ENCODE measurements at places on chromosomes 1 and 21. TPM values are rescaled to one million over a fixed set of nuclear protein-coding genes. Genes with fewer than 3 reads are reported as not detected.
A peak's percentile ranks its signal among the peaks of the same experiment; 100 is the strongest.

The KRTAP6-1 gene
- total RNA-seq = not detected

The KCNE1 gene
- not detected for total RNA-seq

The KIF17 gene
- not detected for total RNA-seq

The CEP170 gene
- total RNA-seq = 45.7 TPM

The OLFML2B gene
- not detected for total RNA-seq

The SPATA45 gene
- not detected for total RNA-seq

The GPR52 gene
- 0.97 TPM for total RNA-seq

The GPATCH4 gene
- 50.7 TPM for total RNA-seq

DNA sequence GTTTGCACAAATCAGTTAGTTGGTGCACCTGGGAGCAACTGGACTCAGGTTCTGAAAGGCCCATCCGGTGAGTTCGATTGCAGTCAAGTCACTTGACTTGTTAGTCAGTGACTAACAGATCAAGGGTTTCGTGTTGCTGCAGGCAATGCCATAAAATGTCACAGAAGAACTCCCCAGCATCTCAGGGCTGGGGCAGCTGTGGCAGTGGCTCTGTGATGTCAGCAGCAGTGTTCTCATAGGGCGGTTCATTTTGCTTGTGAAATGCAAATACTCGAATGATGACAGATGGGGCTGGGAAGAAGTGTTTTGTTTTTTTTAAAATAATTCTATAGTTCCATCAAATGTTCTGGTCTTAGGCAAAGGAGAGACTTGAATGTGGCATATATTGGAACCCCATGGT is 287.8 kb downstream of the LMX1A start:
- H3K36me3 ChIP-seq = no peaks in the 10 kb centered on the region
- H3K4me1 ChIP-seq = no peaks in the 10 kb centered on the region
- no peak for DNase-seq
- H3K4me3 ChIP-seq = no peak overlapping the region

- H3K27me3 ChIP-seq = peaks cover 2% of the 10 kb centered on the region
- no peak overlapping the region for H3K4me3 ChIP-seq
- H3K27ac ChIP-seq = no peak overlapping the region
- H3K4me1 ChIP-seq = no peaks in the 10 kb centered on the region
Measured at GRCh38 chr21:36489776-36490165, 9.8 kb upstream of the CLDN14 start.

- no peaks in the 10 kb centered on the region for H3K4me1 ChIP-seq
- H3K27ac ChIP-seq = no peak overlapping the region
- H3K4me3 ChIP-seq = no peak overlapping the region
- no peak for DNase-seq
- H3K27me3 ChIP-seq = no peaks in the 10 kb centered on the region
Measured at GRCh38 chr1:85936470-85936869, 220.1 kb downstream of the COL24A1 start.

- peak overlapping the region; percentile 80 for H3K27ac ChIP-seq
- no peaks in the 10 kb centered on the region for H3K36me3 ChIP-seq
- H3K4me1 ChIP-seq = peaks cover 22% of the 10 kb centered on the region
- DNase-seq = peak; percentile 49
- no peaks in the 10 kb centered on the region for H3K27me3 ChIP-seq
Measured at GRCh38 chr1:26820784-26821269, 5.7 kb upstream of the ZDHHC18 start.

GRCh38 chr1:231800108-231800507 is 173.5 kb downstream of the DISC1 start:
- no peaks in the 10 kb centered on the region for H3K4me1 ChIP-seq
- no peak overlapping the region for H3K4me3 ChIP-seq
- DNase-seq = no peak
- H3K27ac ChIP-seq = no peak overlapping the region
- H3K27me3 ChIP-seq = no peaks in the 10 kb centered on the region

- H3K4me3 ChIP-seq = no peak overlapping the region
- H3K4me1 ChIP-seq = peaks cover 5% of the 10 kb centered on the region
- H3K27me3 ChIP-seq = peaks cover 27% of the 10 kb centered on the region
- no peak for DNase-seq
- no peaks in the 10 kb centered on the region for H3K36me3 ChIP-seq
- H3K27ac ChIP-seq = no peak overlapping the region
Measured at GRCh38 chr1:94039871-94040569, 80.9 kb downstream of the ABCA4 start.

DNA sequence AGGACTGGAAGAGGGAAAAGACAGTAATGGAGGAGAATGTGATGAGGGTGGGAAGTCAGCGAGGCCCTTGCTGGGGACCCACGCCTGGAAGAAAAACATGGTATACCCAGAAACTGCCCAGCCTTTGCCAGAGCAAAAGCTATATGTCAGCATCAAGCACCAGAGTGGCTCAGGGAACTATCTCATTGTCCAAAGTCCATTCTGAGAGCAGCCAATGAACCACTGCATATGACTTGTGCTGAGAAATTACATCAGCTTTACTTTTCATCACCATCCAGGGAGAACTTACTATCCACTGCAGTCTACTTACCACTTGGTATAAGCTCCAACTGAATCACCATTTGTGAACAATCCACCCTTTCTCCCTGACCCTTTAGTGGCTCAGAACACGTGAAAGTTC is 148.1 kb downstream of the TTLL7 start:
- no peak overlapping the region for H3K4me3 ChIP-seq
- no peak for DNase-seq
- no peak overlapping the region for H3K27ac ChIP-seq
- H3K27me3 ChIP-seq = no peaks in the 10 kb centered on the region
- H3K36me3 ChIP-seq = peaks cover 1% of the 10 kb centered on the region

- no peak for DNase-seq
- H3K27ac ChIP-seq = no peak overlapping the region
- H3K27me3 ChIP-seq = no peaks in the 10 kb centered on the region
- peaks cover 21% of the 10 kb centered on the region for H3K36me3 ChIP-seq
- peaks cover 2% of the 10 kb centered on the region for H3K4me1 ChIP-seq
Measured at GRCh38 chr1:214317734-214318133, 36.8 kb downstream of the SMYD2 start.

DNA sequence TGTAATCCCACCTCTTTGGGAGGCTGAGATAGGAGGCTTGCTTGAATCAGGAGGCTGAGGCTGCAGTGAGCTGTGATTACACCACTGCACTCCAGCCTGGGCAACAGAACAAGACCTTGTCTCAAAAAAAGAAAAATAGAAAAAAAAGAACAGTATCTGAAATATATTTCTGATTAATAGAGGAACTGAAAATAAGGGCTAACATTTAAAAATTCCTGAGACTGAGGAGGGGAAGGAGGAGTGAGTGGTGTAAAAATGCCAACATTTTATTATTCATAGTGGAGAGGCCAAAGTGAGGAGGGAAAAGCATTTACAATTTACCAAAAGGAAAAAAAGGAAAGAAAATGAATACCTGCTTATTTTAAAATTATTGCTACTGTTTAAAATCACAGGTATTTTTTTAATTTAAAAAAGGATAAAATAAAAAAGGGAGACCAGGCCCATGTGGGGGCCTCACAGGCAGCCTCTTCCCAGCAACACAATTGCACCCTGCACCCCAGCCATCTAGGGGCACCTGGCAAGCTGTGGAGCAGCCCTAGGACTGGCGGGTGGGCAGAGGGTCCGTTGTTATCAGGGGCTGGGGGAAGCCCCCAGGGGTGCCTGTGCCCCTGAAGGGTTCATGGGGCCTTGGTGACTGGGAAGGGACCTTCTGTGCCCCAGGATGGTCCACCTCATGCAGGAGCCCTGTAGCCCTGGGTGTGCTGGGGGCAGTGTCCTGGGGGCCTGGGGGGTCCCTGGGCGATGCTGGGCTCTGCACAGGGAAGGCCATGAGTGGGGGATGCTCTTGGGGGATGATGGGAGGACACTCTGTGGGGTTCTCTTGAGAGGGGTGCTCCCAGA is 34.8 kb upstream of the ADARB1 start:
- peaks cover 2% of the 10 kb centered on the region for H3K36me3 ChIP-seq
- no peak overlapping the region for H3K4me3 ChIP-seq
- peaks cover 4% of the 10 kb centered on the region for H3K27me3 ChIP-seq
- no peak for DNase-seq

- H3K27ac ChIP-seq = no peak overlapping the region
- peaks cover 8% of the 10 kb centered on the region for H3K36me3 ChIP-seq
Measured at GRCh38 chr1:54340878-54341277, 65.3 kb downstream of the SSBP3 start.

DNA sequence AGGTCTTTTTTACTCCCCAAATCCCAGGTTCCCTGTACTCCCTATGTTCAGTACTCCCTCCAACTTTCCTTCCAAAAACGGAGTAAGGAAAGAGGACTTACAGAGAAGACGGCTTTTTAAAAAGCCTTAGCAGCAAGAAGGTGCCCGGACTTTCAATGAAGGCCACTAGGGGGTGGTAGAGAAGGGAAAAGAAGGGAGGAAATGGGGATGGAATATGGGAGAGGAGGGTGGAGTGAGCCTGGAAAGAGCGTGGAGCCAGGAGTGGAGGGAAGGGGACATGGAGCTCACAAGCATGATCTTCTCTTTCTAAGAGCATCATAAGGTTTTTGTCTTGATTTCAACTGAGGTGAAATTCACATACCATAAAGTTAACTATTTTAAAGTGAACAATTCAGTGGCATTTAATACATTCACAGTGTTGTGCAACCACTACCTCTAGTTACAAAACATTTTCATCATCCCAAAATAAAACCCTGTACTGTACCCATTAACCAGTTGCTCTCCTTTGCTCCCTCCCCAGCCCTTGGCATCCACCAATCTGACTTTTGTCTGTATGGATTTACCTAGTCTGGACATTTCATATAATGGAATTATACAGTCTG is 129.9 kb downstream of the ZNF281 start:
- H3K27ac ChIP-seq = no peak overlapping the region
- peak; percentile 51 for DNase-seq
- no peak overlapping the region for H3K4me3 ChIP-seq
- peaks cover 2% of the 10 kb centered on the region for H3K27me3 ChIP-seq

DNA sequence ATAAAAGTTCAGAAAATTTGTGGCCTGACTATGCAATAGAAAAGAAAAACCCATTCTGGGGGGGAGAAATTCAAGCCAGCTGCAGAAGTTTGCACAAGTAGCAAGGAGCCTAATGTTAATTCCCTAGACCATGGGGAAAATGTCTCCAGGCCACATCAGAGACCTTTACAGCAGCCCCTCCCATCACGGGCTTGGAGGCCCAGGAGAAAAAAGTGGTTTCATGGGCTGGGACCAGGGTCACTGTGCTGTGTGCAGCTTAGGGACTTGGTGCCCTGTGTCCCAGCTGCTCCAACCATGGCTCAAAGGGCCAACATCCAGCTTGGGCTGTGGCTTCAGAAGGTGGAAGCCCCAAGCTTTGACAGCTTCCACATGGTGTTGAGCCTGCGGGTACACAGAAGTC is 42.0 kb downstream of the IL23R start:
- no peak overlapping the region for H3K27ac ChIP-seq
- no peaks in the 10 kb centered on the region for H3K36me3 ChIP-seq
- H3K4me3 ChIP-seq = no peak overlapping the region
- H3K27me3 ChIP-seq = peaks cover 6% of the 10 kb centered on the region

- no peak overlapping the region for H3K27ac ChIP-seq
- H3K27me3 ChIP-seq = no peaks in the 10 kb centered on the region
- peaks cover 35% of the 10 kb centered on the region for H3K4me1 ChIP-seq
- DNase-seq = no peak
Measured at GRCh38 chr1:55129194-55129728, 85.9 kb downstream of the USP24 start.

- H3K27ac ChIP-seq = peak overlapping the region; percentile 93
- H3K27me3 ChIP-seq = no peaks in the 10 kb centered on the region
- DNase-seq = no peak
- H3K4me3 ChIP-seq = peak overlapping the region; percentile 87
Measured at GRCh38 chr1:40692429-40692895, 958 bp downstream of the NFYC start.

DNA sequence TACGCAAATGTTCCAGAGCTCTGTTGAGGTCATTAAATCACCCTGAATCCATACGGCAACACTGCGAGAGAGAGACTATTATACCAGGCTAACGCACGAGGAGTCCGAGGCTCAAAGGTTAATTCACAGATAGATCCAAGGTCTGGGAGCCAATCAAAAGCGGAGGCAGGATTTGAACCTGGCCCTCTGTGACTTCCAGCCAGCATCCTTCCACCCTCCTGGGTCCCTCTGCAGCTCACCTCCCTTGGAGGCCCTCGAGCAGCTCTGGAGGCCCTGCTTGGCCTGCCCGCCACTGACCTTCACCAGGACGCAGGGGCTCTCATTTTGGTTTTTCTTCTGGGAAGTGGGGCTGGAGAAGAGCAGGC is 42.1 kb downstream of the KIAA1614 start:
- H3K36me3 ChIP-seq = peaks cover 19% of the 10 kb centered on the region
- DNase-seq = no peak
- H3K4me1 ChIP-seq = peaks cover 4% of the 10 kb centered on the region
- H3K4me3 ChIP-seq = no peak overlapping the region
- no peak overlapping the region for H3K27ac ChIP-seq
- no peaks in the 10 kb centered on the region for H3K27me3 ChIP-seq

GRCh38 chr1:210684466-210685294 is 356.0 kb downstream of the HHAT start:
- no peaks in the 10 kb centered on the region for H3K36me3 ChIP-seq
- DNase-seq = peak; percentile 18
- H3K27ac ChIP-seq = no peak overlapping the region
- peaks cover 14% of the 10 kb centered on the region for H3K4me1 ChIP-seq
- H3K27me3 ChIP-seq = no peaks in the 10 kb centered on the region

GRCh38 chr1:155208541-155209311 is at the start of gene MTX1:
Gene MTX1 (plus strand): TSS chr1:155208695. CDS start chr1:155208805, 110 bp downstream.
- H3K4me3 ChIP-seq = peak within 1 kb of the TSS; percentile 92
- H3K27ac ChIP-seq = peak within 1 kb of the TSS; percentile 89
- DNase-seq = peak; percentile 94
- peaks cover 2% of the 10 kb centered on the region for H3K36me3 ChIP-seq
- H3K4me1 ChIP-seq = peaks cover 29% of the 10 kb centered on the region

DNA sequence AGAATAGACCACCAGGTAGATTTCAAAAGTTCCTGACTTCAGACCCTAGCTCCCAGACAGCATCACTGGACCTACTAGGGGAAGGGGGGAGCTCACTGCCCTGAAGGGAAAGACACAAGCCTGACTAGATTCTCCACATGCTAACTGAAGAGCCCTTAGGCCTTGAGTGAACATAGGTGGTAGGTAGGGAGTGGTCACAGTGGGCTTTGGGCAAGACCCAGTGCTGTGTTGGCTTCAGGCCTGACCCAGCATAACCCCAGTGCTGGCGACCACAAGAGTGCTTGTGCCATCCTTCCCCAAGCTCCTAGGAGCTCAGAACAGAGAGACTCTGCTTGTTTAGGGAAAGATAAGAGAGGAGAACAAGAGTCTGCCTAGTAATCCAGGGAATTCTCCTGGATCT is 51.1 kb upstream of the ACADM start:
- no peak for DNase-seq
- H3K27ac ChIP-seq = no peak overlapping the region
- no peaks in the 10 kb centered on the region for H3K36me3 ChIP-seq
- H3K27me3 ChIP-seq = peaks cover 6% of the 10 kb centered on the region
- no peaks in the 10 kb centered on the region for H3K4me1 ChIP-seq

GRCh38 chr1:11924334-11925195 is 1.7 kb downstream of the KIAA2013 start:
- no peaks in the 10 kb centered on the region for H3K27me3 ChIP-seq
- peaks cover 34% of the 10 kb centered on the region for H3K4me1 ChIP-seq
- peaks cover 18% of the 10 kb centered on the region for H3K36me3 ChIP-seq
- peak; percentile 59 for DNase-seq

GRCh38 chr1:25743164-25744139 is 56.5 kb upstream of the SELENON start:
- H3K4me3 ChIP-seq = no peak overlapping the region
- no peaks in the 10 kb centered on the region for H3K36me3 ChIP-seq
- H3K4me1 ChIP-seq = peaks cover 9% of the 10 kb centered on the region
- no peak for DNase-seq

- peaks cover 6% of the 10 kb centered on the region for H3K27me3 ChIP-seq
- H3K27ac ChIP-seq = no peak overlapping the region
- no peaks in the 10 kb centered on the region for H3K4me1 ChIP-seq
- DNase-seq = no peak
- H3K36me3 ChIP-seq = no peaks in the 10 kb centered on the region
Measured at GRCh38 chr1:119816407-119816806, 5.1 kb upstream of the REG4 start.
